Progenitor cell of endocrine pancreas (in vitro differentiated cells): ENCODE measurements at places on chromosomes 16 and 17.

GRCh38 chr16:85090873-85091521 is 21.3 kb downstream of the CIBAR2 start:
- no peak overlapping the region for H3K4me3 ChIP-seq
- peaks cover 3% of the 10 kb centered on the region for H3K36me3 ChIP-seq
- H3K4me1 ChIP-seq: no peaks in the 10 kb centered on the region
- H3K27ac ChIP-seq: no peak overlapping the region
- peaks cover 12% of the 10 kb centered on the region for H3K27me3 ChIP-seq

- no peak overlapping the region for H3K27ac ChIP-seq
- peaks cover 1% of the 10 kb centered on the region for H3K36me3 ChIP-seq
- H3K27me3 ChIP-seq: no peaks in the 10 kb centered on the region
- H3K4me1 ChIP-seq: peaks cover 2% of the 10 kb centered on the region
- no peak overlapping the region for H3K4me3 ChIP-seq
Measured at GRCh38 chr17:67615736-67616135, 102.0 kb upstream of the NOL11 start.

- H3K4me3 ChIP-seq: no peak overlapping the region
- H3K36me3 ChIP-seq: no peaks in the 10 kb centered on the region
- H3K27ac ChIP-seq: no peak overlapping the region
- no peak for DNase-seq
Measured at GRCh38 chr17:54608634-54609155, 292.0 kb upstream of the TOM1L1 start.

- H3K27me3 ChIP-seq: peaks cover 38% of the 10 kb centered on the region
- H3K4me3 ChIP-seq: no peak overlapping the region
- no peaks in the 10 kb centered on the region for H3K36me3 ChIP-seq
- H3K27ac ChIP-seq: no peak overlapping the region
- no peak for DNase-seq
Measured at GRCh38 chr17:49217651-49218413, 7.3 kb downstream of the ABI3 start.

DNA sequence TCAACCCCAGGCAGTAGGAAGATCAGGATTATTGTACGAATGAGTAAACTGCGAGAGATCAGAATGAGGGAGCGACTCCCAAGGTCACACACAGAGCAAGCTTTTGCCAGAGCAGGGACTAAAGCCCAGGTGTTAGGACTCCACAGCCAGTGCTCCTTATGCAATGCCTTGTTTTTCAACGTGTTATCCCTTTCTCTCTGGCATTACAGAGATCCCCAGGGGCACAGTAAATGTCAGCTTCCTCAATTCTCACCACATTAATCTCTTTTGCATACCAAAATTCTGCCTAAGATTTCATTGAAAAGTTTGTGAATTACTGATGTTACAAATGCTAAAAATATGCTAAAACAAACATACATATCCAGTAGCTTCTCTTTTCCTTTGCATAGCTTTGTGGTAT is 68.1 kb upstream of the CES5A start:
- H3K36me3 ChIP-seq: no peaks in the 10 kb centered on the region
- H3K4me1 ChIP-seq: peaks cover 3% of the 10 kb centered on the region
- DNase-seq: no peak

DNA sequence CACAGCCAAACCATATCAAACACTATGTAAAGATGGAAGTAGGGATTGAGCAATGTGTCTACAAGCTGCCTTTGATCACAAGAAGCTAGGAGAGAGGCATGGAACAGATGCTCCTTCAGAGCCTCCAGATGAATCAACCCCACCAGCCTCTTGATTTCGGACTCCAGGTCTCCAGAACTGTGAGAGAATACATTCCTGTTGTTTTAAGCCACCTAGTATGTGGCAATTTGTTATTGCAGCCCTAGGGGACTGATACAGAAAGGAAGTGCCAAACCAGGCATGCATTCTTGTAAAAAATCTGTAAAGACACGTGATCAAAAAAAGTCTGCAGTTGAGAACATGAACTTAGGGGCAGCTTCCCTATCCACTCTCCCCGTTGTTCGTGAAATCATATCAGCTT is 91.1 kb downstream of the C17orf67 start:
- peaks cover 7% of the 10 kb centered on the region for H3K27me3 ChIP-seq
- DNase-seq: no peak
- no peak overlapping the region for H3K27ac ChIP-seq

- no peaks in the 10 kb centered on the region for H3K4me1 ChIP-seq
- H3K27me3 ChIP-seq: peaks cover 45% of the 10 kb centered on the region
- no peaks in the 10 kb centered on the region for H3K36me3 ChIP-seq
- no peak overlapping the region for H3K27ac ChIP-seq
- DNase-seq: no peak
- H3K4me3 ChIP-seq: no peak overlapping the region
Measured at GRCh38 chr17:77881545-77881944, 77.0 kb upstream of the TNRC6C start.

DNA sequence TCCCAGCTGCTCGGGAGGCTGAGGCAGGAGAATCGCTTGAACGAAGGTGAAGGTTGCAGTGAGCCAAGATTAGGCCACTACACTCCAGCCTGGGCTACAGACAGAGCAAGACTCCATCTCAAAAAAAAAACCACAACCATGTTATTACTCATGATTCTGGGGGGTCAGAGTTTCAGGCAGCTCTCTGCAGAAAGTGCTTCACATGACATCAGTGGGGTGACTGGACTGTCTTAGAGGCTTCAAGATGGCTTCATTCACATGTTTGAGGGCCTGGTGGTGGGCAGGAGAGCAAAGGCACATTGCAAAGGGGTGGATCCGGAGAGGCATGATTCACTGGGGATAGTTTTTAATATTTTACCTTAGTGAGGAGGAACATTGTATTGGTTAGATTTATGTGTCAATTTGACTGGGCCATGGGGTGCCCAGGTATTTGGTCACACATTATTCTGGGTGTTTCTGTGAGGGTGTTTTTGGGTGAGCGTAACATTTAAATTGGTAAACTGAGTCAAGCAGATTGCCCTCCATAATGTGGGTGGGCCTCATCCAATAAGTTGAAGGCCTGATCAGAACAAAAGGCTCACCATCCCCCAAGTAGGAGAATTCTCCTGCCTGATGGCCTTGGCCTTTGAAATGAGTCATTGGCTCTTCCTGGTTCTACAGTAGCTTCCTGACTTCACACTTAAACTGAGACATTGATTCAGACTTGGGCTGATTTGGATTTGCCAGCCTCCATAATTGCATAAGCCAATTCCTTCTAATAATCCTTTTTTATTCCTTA is 109.8 kb downstream of the GOSR1 start:
- H3K27ac ChIP-seq: no peak overlapping the region
- no peaks in the 10 kb centered on the region for H3K36me3 ChIP-seq
- no peak for DNase-seq
- no peak overlapping the region for H3K4me3 ChIP-seq

GRCh38 chr17:42361781-42362186 is 26.5 kb downstream of the STAT3 start:
- H3K36me3 ChIP-seq: peaks cover 3% of the 10 kb centered on the region
- no peak overlapping the region for H3K27ac ChIP-seq
- H3K4me3 ChIP-seq: no peak overlapping the region
- no peak for DNase-seq

DNA sequence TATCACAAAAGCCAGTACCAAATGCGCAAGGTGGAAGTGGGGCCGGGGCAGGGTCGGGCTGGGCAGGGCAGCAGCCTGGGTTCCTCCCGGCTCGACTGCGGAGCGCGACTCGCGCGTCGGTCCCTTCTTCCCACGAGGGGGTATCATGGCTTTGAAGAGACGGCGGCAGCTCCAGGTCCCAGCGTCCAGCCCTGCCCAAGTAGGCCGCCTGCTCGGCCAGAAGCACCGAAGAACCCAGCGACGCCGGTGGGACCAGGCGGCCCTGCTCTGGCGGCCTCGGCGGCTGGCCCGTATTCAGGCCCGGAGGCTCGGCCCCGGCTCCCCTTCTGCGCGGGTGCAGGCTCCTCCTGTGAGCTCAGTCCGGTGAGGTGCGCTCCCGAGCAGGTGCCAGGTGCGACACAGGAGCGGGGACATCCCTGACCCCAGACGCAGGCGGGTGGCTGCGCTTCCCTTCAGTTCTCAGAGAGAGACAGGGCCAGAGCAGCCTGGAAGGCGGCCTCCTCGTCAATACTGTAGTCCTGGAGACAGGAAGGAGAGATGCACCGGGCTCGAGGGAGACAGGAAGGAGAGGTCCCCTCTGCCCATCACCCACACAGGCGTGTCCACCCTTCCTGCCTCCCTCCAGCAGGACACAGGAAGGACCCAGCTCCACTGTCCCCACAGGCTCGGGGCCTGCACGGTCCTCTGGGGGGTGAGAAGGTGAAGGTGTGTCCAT is 8.9 kb downstream of the RNF166 start:
- no peak overlapping the region for H3K4me3 ChIP-seq
- H3K27ac ChIP-seq: no peak overlapping the region
- H3K36me3 ChIP-seq: peaks cover 2% of the 10 kb centered on the region
- no peaks in the 10 kb centered on the region for H3K4me1 ChIP-seq
- no peaks in the 10 kb centered on the region for H3K27me3 ChIP-seq

DNA sequence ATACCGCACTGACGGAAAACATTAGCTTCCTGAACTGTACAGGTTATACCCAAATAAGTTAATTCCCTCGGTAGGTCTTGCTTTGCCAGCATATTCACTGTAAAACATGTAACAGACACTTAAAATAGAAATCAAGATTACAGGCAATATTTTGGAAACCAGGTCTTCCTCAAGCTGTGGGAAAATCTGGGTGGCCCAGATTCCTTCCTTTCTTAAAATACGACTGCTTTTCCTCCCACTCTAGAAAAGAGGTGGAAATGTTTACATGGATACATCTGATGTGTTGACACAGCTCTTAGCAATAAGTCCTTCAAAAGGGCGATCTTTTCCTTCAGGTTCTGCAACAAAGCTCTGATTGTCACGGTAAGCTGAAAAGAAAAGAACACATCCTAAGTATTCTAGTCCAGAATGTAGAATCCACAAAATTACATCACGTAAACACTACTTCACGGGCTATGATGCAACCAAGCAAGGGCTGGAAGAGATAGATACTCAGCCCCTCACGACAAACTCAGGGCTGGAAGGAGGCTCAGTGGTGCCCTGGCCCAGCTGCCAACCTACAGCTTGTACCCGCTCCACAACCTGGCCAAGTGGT is 18.4 kb downstream of the STX8 start:
- no peak for DNase-seq
- H3K4me3 ChIP-seq: no peak overlapping the region
- no peaks in the 10 kb centered on the region for H3K27me3 ChIP-seq
- H3K27ac ChIP-seq: no peak overlapping the region
- peaks cover under 1% of the 10 kb centered on the region for H3K36me3 ChIP-seq

DNA sequence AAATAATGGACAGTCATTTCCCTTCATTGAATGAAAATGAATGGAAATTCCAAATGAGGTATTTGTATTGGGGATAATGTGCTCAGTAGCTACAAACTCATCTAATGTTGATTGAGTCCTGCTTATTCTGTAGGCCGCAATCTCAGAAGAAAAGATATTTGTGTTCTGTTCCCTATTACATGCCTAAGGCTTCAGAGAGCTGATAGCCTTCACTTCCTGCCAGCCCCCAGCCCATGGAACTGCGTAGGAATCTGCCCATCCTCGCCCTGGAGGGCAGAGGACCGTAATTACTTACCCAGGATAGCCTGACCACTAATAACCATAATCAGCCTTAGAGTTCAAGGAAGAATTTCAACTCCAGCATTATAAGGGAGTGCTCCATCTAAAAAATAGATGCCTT is 17.9 kb upstream of the SNTB2 start:
- H3K36me3 ChIP-seq: peaks cover 21% of the 10 kb centered on the region
- no peaks in the 10 kb centered on the region for H3K27me3 ChIP-seq
- H3K4me3 ChIP-seq: no peak overlapping the region
- H3K4me1 ChIP-seq: peaks cover 53% of the 10 kb centered on the region
- peak overlapping the region; percentile 45 for H3K27ac ChIP-seq

- DNase-seq: no peak
- H3K27me3 ChIP-seq: peaks cover 2% of the 10 kb centered on the region
- H3K4me1 ChIP-seq: peaks cover 20% of the 10 kb centered on the region
- no peak overlapping the region for H3K27ac ChIP-seq
- no peaks in the 10 kb centered on the region for H3K36me3 ChIP-seq
Measured at GRCh38 chr16:14283786-14284185, 212.7 kb downstream of the MRTFB start.

GRCh38 chr16:57594531-57595031 is 33.8 kb upstream of the ADGRG1 start:
- peaks cover 11% of the 10 kb centered on the region for H3K27me3 ChIP-seq
- DNase-seq: no peak
- no peak overlapping the region for H3K27ac ChIP-seq
- peaks cover 3% of the 10 kb centered on the region for H3K4me1 ChIP-seq
- no peaks in the 10 kb centered on the region for H3K36me3 ChIP-seq
- no peak overlapping the region for H3K4me3 ChIP-seq

DNA sequence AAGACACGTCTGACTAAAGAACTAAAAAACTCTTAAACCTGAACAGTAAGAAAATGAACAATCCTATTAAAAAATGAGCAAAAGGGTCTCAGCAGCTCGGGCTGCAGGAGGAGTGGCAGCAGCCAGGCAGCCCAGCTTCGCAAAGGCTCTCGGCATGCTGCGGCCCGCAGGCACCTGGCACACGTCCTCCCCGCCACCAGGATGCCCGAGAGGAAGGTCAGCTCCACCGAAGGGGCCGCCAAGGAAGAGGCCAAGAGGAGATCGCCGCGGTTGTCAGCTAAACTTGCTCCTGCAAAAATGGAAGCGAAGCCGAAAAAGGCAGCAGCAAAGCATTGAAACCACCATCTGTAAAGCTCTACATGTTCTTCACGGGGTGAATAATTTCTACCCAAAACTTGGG is 173.5 kb downstream of the BCAS3 start:
- no peaks in the 10 kb centered on the region for H3K36me3 ChIP-seq
- H3K4me1 ChIP-seq: no peaks in the 10 kb centered on the region
- no peak for DNase-seq
- H3K27ac ChIP-seq: no peak overlapping the region

- H3K36me3 ChIP-seq: no peaks in the 10 kb centered on the region
- peaks cover 3% of the 10 kb centered on the region for H3K4me1 ChIP-seq
Measured at GRCh38 chr16:51801635-51802034, 650.6 kb upstream of the SALL1 start.

- no peaks in the 10 kb centered on the region for H3K36me3 ChIP-seq
- peaks cover 6% of the 10 kb centered on the region for H3K4me1 ChIP-seq
- no peak overlapping the region for H3K27ac ChIP-seq
- no peak for DNase-seq
- no peaks in the 10 kb centered on the region for H3K27me3 ChIP-seq
- no peak overlapping the region for H3K4me3 ChIP-seq
Measured at GRCh38 chr16:1345651-1346421, 5.8 kb downstream of the TSR3 start.

- no peak for DNase-seq
- no peak overlapping the region for H3K27ac ChIP-seq
- no peaks in the 10 kb centered on the region for H3K4me1 ChIP-seq
- H3K4me3 ChIP-seq: no peak overlapping the region
- peaks cover 47% of the 10 kb centered on the region for H3K27me3 ChIP-seq
Measured at GRCh38 chr17:83125515-83126274, 46.3 kb downstream of the METRNL start.

- H3K36me3 ChIP-seq: no peaks in the 10 kb centered on the region
- peaks cover 2% of the 10 kb centered on the region for H3K4me1 ChIP-seq
Measured at GRCh38 chr17:46894476-46895151, 28.3 kb upstream of the GOSR2 start.
